ENCODE measurements at places on chromosomes 2 and 18.

- DNase-seq: no peak
Measured at GRCh38 chr2:197798187-197798586, 6.2 kb upstream of the PLCL1 start.

GRCh38 chr2:99818842-99819241 is 323.5 kb downstream of the AFF3 start:
- DNase-seq: no peak

GRCh38 chr2:120398051-120398995 is 52.4 kb downstream of the INHBB start:
- peak; percentile 31 for DNase-seq

- no peak for DNase-seq
Measured at GRCh38 chr2:152814475-152815030, 96.1 kb downstream of the ARL6IP6 start.

DNA sequence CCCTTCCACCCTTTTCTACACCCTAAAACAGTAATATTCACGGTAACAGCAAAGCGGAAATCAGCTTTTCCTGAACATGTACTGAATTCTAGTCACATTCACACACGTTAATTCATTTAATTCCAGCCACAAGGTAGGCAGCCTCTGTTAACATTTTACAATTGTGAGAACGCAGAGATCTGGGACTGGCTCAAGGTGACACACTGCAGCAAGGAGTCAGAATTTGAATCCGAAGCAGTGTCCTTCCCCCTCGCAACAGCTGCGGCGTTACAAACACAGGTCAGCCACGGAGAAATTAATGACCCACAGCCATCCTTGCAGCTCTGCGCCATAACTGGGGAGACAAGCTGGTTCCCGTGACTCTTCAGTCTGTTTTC is 818 bp upstream of the SLC20A1 start:
- no peak for DNase-seq

DNA sequence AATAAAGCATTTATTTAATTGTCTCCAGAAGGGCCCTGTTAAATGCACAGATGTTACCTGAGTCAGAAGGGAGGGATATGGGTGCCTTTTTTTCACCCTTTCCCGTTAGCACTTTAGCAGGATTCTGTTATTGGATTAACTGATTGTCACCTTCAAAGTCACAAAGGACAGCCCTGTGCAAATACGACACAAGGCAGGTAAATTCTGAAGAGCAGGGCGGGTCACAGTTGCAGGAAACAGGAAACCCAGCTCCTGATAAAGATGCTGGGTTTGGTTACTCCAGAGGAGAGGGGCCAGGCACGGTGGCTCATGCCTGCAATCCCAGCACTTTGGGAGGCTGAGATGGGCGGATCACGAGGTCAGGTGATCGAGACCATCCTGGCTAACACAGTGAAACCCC is 11.4 kb upstream of the PKDCC start:
- DNase-seq: no peak

DNA sequence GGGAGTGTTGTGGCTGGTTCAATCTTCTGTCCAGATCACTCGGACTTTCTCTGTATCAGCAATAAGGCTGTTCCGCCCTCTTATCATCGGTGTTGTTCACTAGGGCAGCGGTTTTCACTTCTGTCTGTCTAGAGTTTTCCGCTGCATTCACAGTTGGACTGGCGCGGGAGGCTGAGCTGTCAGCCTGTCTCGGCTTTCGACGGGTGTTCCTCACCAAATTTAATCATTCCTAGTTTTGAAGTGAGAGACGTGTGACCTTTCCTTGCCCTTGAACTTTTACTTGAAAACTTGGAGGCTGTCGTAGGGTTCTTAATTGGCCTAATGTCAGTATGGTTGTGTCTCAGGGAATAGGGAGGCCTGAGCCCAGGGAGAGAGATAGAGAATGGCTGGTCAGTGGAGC is 108.3 kb downstream of the NFATC1 start:
- no peak for DNase-seq

GRCh38 chr2:170514140-170514539 is 201.0 kb upstream of the SP5 start:
- no peak for DNase-seq

DNA sequence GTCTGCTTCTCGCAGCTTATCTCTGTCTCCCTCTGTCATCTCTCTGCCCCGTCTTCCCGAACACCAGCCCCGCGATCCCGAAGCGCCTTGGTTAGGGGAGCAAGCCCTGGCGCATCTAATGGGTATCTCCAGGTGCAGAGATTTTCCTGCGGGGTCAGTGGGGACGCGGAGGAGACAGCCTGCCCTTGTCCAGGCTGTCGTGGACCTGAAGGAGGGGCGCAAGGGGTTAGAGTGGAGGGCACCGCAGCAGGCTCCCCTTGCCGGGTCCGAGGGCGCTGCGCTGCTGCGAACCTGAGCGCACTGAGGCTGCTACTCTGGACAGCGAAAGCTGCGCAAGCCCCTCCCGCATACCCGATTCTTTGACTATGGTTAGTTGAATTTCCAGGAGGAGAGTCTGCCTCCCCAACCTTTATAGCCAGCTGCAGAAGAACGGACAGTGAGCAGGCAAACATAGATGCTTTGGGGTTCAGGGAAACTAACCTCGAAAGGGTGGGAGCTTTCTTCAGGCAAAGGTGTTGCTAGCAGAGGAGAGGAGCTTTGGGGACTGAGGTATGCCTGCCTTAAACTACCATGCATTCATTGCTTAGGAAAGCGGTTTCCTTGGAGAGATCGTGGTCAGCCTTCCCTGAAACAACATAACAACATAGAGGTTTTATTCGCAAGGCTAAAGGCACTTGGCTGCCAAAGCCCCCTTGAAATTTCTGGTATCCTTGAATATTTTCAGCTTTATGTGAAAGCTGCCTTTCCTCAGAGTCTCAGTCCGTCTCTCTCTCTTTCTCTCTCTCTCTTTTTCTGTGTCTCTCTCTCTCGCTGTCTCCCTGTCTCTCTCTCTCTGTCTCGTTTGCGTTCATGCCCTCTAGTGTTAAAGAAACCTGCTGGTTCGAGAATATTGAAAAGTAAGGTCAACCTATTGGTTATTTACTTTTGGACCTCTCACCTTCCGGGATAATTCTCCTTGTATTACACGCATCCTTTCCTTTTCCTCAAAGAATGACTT is 1.6 kb downstream of the GALNT13 start:
- no peak for DNase-seq

DNA sequence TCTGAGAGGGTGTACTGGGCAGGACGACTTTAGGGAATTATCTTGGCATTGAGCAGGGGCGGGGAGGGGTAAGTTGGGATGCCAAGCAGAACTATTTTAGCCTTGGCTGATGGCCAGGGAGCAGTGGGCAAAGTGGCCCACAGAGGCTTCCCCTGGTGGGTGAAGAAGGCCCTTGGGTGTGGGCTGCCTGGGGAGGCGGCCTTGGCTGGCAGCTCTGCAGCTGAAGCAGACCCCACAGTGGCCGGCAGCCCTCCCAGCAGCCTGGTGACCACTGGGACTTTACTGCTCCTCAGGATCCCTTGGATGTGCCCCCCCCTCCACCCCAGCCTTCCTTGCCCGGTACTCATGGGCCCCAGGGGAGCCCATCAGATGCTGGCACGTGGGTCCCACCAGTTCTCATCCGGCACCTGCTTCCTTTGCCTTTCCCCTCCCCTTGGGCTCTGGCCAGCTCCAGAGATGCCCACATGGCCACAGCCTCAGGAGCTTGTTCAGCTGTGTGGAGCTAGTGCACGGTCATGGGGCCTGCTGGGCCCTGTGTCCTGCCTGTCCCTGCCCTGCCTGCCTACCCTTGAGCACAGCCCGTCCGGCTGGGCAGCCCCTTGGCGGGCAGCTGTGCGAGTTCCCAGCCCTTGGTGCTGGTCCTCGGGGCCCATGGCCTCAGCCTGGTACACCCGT is 122.1 kb upstream of the HS6ST1 start:
- DNase-seq: no peak

DNA sequence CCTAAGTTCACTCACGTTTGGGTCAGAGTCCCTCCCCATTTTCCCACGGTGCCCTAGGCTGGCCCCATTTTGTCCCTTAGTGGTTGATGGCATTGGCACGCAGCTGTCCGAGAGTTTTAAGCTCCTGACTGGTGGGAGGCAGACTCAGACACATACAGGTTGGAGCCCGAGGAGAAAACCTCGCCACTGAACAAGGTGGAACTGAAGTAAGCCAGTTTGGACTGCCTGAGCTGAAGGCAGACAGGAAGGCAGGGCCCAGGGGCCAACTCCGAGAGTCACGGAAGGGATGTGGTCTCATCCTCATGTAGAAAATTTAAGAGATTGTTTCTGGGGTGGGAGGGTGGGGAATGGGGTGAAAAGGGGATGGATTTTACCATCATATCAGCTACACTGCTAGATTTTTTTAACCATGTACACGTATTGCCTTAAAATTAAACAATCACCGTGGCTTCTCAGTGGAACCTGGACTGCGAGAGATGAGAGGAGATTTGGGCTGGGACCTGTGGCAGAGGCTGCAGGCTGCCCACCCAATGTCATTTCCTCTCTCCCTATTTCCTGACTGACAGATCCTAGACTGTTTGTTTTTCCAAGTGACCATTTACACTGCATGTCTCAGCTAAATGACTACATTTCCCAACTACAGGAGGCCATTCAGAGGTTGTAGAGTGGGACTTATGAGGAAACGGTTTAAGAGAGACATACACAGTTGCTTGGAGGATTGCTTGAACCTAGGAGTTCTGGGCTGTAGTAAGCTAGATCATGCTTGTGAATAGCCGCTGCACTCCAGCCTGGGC is 19.4 kb upstream of the NMUR1 start:
- no peak for DNase-seq

- no peak for DNase-seq
Measured at GRCh38 chr2:127574656-127575055, 39.2 kb downstream of the MYO7B start.

GRCh38 chr2:221572219-221572820 is at the start of gene EPHA4:
EPHA4 (minus strand) TSS chr2:221572304; CDS start chr2:221572248, 56 bp downstream.
- DNase-seq: peak; percentile 87

GRCh38 chr2:230694241-230694640 is 18.4 kb upstream of the CAB39 start:
- no peak for DNase-seq

DNA sequence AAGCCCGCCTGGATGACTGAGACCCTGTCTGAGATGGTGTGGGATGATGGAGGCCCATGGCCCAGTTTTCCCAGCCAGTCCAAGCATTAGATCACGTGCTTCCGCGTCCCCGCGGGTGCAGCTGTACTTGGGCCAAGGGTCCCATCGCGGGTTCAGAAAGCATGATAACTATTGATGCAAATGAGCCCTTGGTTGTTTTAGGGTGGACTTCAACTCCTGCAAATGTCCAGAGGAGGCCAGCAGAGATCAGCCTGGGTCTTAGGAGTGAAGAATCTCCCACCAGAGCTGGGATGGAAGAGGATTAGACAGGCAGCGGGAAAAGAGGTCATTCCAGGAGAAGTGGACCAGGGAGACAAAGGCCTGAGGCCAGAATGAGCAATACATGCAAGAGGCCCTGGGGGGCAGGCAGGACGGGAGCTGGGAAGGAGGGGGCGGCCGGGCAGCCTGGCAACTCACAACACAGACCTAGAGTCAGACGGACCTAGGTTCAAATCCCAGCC is 89.9 kb upstream of the TMEM247 start:
- DNase-seq: no peak

DNA sequence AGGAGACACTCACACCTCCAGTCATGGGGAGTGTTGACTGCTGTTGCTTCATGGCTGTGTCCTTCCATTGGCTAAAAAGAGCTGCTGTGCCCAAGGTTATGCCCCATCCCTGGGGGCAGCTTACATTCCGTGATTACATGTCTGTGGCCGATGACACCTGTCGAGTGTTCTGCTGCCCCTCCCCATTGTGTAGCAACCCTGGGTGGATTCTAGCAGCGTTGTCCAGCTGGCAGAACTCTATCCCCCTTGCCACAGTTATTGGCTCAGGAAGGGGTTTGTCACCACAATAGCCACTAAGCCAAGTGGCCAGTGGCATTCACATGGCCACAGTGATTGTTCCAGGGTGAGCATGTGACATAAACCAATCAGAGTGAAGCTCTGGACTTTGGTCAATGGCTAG is 11.6 kb upstream of the PDIA6 start:
- no peak for DNase-seq
